ENCODE measurements at places on chromosomes 1 and 21. TPM values are rescaled to one million over a fixed set of nuclear protein-coding genes. Genes with fewer than 3 reads are reported as not detected.

The NR1I3 gene
- not detected for total RNA-seq

The OR2L5 gene
- total RNA-seq = not detected

The LAPTM5 gene
- total RNA-seq = 589 TPM

The ACTA1 gene
- not detected for total RNA-seq

The C1orf87 gene
- total RNA-seq = not detected

The CNKSR1 gene
- total RNA-seq = 7.0 TPM

The OR2T35 gene
- not detected for total RNA-seq

The ASTN1 gene
- not detected for total RNA-seq

The S100A7 gene
- total RNA-seq = not detected

The DENND2C gene
- 2.2 TPM for total RNA-seq

The BEND5 gene
- 2.2 TPM for total RNA-seq

The TMEM52 gene
- total RNA-seq = 0.62 TPM
